Right lung (tissue), 10 donors: ENCODE measurements at places on chromosomes 7 and 10. TPM values are rescaled to one million over a fixed set of nuclear protein-coding genes. Genes with fewer than 3 reads are reported as not detected.

GRCh38 chr7:98922392-98923187 lies 44.3 kb downstream of the TRRAP start:
- no peak for DNase-seq

GRCh38 chr7:25846722-25847121 lies 305.3 kb upstream of the NFE2L3 start:
- peak; percentile 85 for DNase-seq

DNA sequence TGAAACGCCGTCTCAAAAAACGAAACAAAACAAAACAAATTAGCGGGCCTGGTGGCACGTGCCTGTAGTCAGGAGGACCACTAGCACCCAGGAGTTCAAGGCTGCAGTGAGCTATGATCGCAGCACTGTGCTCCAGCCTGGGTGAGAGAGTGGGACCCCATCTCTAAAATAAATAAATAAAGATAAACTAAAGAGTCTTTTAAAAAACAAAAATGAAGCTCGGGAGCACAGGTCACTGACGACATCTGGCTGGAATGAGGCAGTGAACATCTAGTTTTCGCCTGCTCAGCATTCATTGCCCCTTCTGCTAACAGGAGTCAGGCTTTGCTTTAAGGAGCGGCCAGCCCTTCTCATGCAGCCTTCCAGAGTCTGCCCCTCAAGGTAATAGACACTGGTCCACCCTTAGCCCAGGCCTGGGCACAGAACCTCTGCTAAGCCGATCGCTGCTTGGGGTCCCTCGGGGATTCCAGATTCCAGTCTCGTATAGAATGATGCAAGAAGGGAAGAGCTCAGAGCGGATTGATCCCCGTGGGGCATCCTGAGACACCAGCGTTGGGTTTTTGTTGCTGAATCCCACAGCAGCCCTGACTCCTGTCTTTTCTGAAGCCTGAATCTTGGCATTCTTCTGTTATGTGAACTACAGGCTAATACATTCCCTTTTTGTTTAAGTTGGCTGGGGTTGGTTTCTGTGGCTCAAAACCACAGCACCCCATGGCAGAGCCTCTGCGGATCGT lies 14.2 kb upstream of the FOXK1 start:
- no peak for DNase-seq

- no peak for DNase-seq
These were observed 61.5 kb downstream of the CPVL start for GRCh38 chr7:29084832-29085231.

GRCh38 chr7:140390466-140391190 lies 7.7 kb downstream of the SLC37A3 start:
- no peak for DNase-seq

DNA sequence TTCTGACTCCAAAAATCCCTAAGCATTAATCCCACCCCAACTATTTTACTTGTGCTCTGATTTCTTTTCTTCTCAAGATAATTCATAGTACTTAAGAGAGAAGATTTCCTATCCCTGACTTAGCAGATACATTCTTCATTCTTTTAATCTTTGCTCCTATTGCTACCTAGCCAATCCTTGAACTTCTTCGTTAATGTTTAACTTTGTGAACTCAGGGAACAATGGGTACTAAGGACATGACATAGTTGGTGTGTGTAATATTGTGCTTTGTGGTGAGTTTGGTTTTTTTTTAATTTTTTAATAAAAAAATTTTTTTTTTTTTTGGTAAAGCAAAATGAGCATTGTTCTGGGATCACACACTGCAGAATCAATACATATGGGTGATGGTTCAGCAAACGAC lies 166.2 kb downstream of the CHCHD3 start:
- no peak for DNase-seq

GRCh38 chr7:81623251-81623855 lies 146.5 kb downstream of the HGF start:
- no peak for DNase-seq

DNA sequence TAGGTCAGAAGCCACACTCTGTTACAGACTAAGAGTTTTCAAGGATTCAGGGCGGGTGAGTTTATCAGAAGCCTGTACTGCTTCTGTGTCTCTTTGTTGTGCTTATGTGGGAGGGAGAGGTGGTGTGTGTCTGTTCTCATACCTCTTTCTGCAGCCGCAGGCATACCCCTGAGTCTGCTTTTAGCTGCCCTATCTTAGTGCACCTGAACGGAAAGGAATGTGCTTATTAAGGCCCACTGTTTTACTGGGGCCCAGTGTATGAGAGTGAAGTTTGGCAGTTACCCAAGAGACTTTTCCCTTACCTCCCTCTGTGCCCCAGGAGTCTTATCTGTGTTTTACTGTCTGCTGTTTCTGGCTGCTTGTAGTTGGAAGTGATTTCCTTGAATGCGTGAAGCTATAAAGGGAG lies 104.3 kb downstream of the TYW1 start:
- peak; percentile 5 for DNase-seq

GRCh38 chr7:127865466-127865865 lies 165.8 kb downstream of the LRRC4 start:
- no peak for DNase-seq

GRCh38 chr7:128941323-128941890 lies 3.7 kb downstream of the IRF5 start:
- no peak for DNase-seq

- no peak for DNase-seq
These were observed 21.4 kb downstream of the SLF2 start for GRCh38 chr10:100934084-100934659.

GRCh38 chr10:98363220-98363619 lies 51.8 kb downstream of the PYROXD2 start:
- DNase-seq, result no peak

GRCh38 chr7:135386776-135387175 lies 123.1 kb downstream of the CNOT4 start:
- DNase-seq, result no peak

DNA sequence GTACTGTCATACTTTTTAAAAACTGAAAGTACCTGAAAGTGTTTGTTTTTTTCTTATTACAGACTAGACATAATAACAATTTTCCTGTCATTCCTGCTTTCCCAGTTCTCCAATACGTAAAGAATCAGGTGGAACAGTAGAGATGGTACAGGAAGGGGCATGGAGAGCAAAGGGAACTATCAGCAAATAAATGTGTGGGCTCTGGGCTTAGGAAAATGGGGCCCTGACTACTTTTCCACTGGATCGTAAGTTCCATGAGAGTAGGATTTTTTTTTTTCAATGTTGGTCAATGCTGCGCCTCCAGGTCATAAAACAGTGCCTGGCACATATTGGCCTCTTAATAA lies 15.2 kb upstream of the FAS start:
- no peak for DNase-seq

GRCh38 chr7:66099551-66100407 lies 14.9 kb upstream of the CRCP start:
- peak; percentile 68 for DNase-seq

GRCh38 chr7:69568266-69568665 lies 30.0 kb upstream of the AUTS2 start:
- no peak for DNase-seq

DNA sequence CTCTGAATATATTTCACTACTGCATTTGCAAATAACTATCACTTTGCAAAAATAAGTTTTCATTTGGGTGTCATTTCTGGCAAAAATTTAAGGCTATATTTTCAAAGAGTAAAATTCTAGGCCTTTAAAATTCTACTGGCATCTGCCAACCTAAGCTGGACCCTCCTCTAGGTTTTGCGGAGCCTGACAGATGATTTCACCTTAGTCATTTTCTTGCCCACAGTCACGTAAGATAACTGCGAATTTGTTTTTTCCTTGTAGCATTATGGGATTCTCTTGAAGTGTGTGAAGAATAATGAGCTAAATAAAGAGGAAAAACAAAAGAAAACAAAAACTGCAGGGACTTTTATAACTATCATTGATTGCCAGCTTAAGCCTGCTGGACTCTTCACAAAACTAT lies 7.8 kb downstream of the MEOX2 start:
- DNase-seq, result no peak

GRCh38 chr10:35126062-35126529 lies 550 bp upstream of the CREM start:
- DNase-seq, result no peak

DNA sequence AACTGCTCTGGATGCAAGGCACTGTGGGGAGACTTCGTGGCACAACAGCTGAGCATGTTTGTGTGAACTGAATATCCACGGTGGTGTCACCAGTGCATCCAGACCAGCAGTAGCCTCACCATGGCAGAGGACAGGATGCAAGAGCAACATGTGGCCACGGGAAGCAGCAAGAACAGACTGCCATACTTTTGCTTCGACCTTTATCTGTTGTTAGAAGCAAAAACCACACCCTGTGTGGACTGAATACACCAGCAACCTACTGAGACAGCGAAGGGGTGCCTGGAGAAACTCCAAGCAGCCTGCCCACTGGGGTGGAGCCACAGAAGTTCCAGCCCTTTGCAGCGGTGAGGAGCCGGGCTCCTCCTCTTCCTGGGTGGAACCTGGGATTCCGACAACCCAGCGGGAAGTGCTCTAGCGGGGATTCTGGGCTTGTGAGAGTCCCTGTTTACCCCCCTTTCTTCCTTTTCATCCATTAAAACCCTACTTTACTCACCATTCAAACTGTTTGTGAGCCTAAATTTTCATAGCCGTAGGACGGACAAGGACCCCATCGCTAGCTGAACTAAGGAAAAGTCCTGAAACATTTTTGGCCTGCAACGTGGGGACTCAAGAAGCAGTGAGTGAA lies 584.9 kb downstream of the GRM8 start:
- no peak for DNase-seq

DNA sequence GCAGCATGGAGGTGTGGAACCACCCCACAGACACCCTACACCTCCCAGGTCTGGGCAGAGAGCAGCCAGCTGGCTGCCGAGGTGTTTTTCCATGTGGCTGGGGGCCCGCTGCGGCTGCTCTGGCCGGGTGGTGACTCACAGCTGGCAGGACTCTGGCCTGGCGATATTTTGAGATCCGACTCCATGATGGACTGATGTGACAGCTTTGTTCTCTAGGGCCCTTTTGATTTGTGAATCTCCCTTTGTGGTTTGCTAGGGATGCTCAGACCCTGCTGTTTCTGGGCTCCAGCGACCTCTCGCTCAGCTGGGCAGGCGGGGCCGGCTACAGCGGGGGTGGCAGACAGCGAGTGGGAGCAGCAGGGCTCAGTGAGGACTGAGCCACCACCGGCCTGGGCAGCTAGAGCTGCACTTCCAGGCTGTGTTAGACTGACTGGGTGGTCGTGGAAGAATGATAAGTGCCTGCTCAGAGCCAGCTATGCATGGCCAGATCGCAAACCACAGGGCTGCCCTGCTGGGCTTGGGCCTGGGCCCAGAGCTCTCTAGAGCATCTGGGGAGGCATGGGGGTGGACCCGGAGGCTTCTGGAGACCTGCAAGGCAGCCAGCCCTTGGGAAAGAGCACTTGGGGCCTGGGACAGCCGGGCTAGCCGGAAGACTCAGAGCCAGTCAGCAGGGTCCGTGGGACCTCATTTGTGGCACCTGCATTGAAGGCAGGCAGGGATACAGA lies 46.2 kb upstream of the GDF10 start:
- no peak for DNase-seq

GRCh38 chr7:70344726-70345125 lies 746.5 kb downstream of the AUTS2 start:
- DNase-seq, result no peak

DNA sequence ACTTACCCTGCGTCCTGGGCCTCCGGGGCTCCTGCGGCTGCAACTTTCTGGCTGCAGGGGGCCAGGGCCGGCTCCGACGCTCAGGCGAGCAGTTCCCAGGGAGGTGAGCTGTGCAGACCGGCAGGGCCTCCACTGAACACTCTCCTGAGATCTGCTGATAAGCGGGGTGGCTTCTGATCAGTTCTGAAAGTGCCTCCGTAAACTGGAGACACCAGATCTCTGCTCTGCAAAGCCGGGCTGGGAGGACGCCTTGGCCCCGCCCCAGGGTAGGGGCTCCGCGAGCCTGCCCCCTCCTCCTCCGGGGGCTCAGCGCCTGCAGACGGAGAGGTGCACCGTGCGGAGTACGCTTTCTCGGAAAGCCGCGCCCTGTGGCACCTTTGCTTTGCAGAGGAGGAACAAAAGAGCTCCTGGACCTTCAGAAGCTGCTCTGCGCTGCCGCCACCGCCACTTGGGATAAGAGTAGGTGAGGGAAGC lies 141.3 kb upstream of the VKORC1L1 start:
- DNase-seq, result peak; percentile 28

- DNase-seq, result no peak
These were observed 92.4 kb upstream of the PIK3CG start for GRCh38 chr7:106772655-106773108.

- peak; percentile 12 for DNase-seq
These were observed 99.6 kb upstream of the SEMA3D start for GRCh38 chr7:85286446-85286845.

DNA sequence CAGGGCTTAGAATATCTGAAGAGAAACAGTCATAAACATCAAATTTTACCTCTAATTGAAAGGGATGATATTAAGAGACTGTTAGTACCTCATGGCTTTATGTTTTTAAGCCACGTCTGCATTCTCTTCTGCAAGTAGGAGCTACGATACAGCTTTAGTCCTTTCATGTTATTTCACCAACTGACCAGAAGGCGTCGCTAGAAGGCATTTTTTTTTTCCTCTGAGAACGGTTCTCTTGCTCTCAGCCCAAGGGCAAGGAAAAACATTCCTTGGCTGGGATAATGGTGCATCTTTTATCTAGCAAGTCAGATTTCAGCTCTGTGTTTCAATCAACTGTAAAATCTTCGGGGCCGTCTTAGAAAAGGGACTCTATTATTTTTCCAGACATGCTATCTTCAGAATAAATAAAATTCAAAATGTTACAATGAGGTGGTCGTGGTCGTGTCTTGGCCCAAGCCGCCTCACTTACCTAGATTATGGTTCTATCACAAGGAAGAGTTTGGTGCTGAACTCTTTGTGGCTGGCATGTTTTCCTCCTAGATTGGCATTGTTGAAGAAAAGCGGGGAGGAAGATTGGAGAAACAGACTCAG lies 41.6 kb upstream of the LYZL2 start:
- DNase-seq, result peak; percentile 42

GRCh38 chr7:84199216-84199615 lies 4.6 kb upstream of the SEMA3A start:
- DNase-seq, result no peak

DNA sequence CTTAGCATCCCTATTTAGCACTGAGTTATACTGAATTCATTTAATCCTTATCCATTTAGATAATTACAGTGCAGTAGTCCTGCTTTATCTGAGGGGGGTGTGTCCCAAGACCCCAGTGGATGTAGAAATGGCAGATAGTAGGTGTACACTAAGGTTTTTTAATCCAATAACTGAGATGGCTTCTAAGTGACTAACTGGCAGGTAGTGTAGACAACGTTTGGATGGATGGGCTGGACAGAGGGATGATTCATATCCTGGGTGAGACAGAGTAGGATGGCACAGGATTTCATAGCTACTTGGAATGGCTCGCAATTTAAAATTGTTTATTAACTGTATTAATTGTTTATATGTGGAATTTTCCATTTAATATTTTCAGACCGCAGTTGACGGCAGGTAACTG lies 295.6 kb downstream of the CCDC3 start:
- DNase-seq, result no peak

KLF6 gene
- 92.3 TPM for polyA plus RNA-seq

DDC gene
- polyA plus RNA-seq, result 8.7 TPM

TECTB gene
- not detected for polyA plus RNA-seq

CALHM1 gene
- polyA plus RNA-seq, result 0.06 TPM

SHH gene
- 12.9 TPM for polyA plus RNA-seq

LRRC17 gene
- polyA plus RNA-seq, result 232 TPM

ENTPD1 gene
- 24.4 TPM for polyA plus RNA-seq

VCL gene
- 96.6 TPM for polyA plus RNA-seq

C10orf67 gene
- 0.39 TPM for polyA plus RNA-seq

GLRX3 gene
- 80.8 TPM for polyA plus RNA-seq

GPR85 gene
- polyA plus RNA-seq, result 1.7 TPM

ZNF239 gene
- polyA plus RNA-seq, result 8.5 TPM

SPDYE16 gene
- 3.1 TPM for polyA plus RNA-seq

SSMEM1 gene
- polyA plus RNA-seq, result not detected

SGCE gene
- polyA plus RNA-seq, result 92.1 TPM

CDNF gene
- polyA plus RNA-seq, result 3.4 TPM

ADCYAP1R1 gene
- polyA plus RNA-seq, result 2.5 TPM

LRMDA gene
- 19.1 TPM for polyA plus RNA-seq

SFRP5 gene
- polyA plus RNA-seq, result 9.7 TPM
